ENCODE measurements at places on chromosomes 16 and 17. TPM values are rescaled to one million over a fixed set of nuclear protein-coding genes. Genes with fewer than 3 reads are reported as not detected.

- DNase-seq = no peak
Measured at GRCh38 chr17:28536532-28537218, 15.7 kb downstream of the UNC119 start.

DNA sequence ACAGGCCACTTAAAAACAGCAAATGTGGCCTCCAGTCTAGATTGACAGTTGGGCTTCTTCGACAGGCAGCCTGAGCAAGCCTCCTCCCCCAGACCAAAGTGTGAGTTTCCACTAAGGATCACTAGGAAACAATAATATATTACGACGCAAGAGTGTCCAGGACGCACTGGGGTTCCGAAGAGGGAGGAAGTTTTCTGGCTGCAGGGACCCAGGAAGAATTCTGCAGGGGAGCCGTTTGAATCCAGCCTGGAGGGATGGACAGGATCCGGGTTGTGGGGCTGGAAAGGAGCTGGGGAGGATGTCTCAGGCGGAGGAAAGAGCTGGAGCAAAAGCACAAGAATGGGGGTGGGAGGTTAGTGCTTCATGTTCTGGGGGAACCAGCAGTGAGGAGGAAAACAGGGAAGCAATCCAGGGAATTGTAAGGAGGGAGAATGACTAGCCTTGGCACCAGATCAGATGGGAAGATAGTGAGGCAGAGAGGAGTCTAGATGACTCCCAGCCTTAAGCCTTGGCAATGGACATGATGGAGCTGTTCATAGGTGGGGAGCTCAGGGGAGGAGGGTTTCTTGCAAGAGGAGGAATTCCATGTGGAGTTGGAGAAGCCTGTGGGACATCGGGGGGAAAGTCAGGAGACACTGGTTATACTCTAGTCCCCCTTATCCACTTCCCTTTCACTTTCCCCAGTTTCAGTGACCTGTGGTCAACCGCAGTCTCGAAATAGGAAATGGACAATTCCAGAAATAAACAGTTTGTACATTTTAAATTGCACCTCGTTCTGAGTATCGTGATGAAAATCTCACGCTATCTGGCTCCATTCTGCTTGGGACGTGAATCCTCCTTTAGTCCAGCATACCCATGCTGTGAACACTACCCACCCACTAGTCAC, 26.6 kb downstream of the NGFR start:
- DNase-seq = no peak

- no peak for DNase-seq
Measured at GRCh38 chr16:68889508-68890150, 46.3 kb downstream of the TANGO6 start.

DNA sequence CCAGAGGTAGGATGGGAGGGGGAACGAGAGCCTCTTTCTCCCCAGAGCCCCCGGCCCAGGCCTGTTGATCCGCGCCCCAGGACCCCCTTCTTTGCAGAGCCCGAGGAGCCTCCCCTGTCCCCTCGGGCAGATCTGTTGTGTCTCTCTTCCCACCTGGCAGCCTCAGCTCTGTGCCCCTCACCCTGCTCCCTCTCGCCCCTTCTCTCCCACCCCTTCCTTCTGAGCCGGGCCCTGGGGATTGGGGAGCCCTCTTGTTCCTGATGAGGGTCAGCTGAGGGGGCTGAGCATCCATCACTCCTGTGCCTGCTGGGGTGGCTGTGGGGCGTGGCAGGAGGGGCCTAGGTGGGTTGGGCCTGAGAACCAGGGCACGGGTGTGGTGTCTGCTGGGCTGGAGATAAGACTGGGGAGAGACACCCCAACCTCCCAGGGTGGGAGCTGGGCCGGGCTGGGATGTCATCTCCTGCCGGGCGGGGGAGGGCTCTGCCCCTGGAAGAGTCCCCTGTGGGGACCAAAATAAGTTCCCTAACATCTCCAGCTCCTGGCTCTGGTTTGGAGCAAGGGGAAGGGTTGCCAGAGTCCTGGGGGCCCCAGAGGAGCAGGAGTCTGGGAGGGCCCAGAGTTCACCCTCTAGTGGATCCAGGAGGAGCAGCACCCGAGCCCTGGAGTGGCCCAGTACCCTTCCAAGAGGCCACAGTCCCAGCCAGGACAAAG, 65.4 kb downstream of the MRC2 start:
- DNase-seq = no peak

The EFCAB13 gene
- 10.1 TPM for total RNA-seq

DNA sequence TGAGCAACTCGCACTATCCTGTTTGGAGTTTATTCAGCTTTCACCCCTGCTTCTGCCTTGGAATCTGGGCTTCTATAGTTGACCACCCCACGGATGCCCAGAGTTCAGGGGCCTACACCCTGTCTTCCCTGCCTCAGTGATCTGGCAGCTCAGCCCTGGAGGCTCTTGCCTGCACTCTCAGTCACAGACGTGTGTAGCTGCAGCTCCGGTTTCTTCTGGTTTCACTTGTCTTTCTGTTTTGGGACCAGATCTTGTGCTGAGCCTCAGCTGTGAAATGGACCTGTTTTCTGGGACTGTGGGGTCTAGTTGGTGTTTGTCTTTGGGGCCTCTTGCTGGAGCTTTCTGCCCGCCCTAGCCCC, 5.8 kb downstream of the GPT2 start:
- DNase-seq = no peak

- DNase-seq = no peak
Measured at GRCh38 chr17:35372846-35373533, 431 bp downstream of the SLFN11 start.

- no peak for DNase-seq
Measured at GRCh38 chr16:1863681-1864460, 8.1 kb downstream of the MEIOB start.

The CLEC18C gene
- total RNA-seq = not detected

DNA sequence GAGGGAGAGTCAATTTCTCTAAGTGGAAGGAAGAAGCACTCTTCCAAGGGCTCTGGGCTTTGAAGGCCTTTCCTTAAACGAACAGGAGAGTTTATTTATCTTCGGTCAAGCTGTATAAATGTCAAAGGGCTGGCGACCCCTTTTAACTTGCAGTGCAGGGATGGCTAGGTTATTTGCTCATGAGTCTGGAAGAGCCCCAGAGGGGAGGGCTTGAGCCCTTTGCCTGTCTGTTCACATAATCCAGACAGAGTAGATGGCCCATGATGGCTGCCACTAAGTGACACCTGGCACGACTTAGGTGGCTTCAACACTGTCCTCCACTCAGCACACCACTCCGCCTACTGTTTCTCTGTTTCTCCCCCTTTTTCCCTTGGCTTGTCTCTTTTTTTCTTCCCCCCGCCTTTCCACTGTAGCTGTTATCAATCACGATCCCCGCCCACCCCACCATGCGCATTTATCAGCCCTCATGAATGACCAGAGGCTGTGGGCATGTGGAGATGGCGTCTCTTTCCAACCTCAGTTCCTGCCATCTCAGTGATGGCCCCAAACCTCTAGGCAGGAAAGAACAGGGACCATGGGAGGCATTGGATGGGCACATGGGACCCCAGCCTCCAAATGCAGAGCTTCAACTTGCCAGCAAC, 408.7 kb upstream of the TNRC6C start:
- DNase-seq = no peak

The ENPP7 gene
- total RNA-seq = not detected

GRCh38 chr16:65200857-65201256, 79.0 kb upstream of the CDH11 start:
- DNase-seq = no peak

GRCh38 chr16:72537664-72538063, 365.7 kb upstream of the PMFBP1 start:
- DNase-seq = no peak

GRCh38 chr17:78563189-78564145, 13.7 kb downstream of the DNAH17 start:
- DNase-seq = peak; percentile 64

DNA sequence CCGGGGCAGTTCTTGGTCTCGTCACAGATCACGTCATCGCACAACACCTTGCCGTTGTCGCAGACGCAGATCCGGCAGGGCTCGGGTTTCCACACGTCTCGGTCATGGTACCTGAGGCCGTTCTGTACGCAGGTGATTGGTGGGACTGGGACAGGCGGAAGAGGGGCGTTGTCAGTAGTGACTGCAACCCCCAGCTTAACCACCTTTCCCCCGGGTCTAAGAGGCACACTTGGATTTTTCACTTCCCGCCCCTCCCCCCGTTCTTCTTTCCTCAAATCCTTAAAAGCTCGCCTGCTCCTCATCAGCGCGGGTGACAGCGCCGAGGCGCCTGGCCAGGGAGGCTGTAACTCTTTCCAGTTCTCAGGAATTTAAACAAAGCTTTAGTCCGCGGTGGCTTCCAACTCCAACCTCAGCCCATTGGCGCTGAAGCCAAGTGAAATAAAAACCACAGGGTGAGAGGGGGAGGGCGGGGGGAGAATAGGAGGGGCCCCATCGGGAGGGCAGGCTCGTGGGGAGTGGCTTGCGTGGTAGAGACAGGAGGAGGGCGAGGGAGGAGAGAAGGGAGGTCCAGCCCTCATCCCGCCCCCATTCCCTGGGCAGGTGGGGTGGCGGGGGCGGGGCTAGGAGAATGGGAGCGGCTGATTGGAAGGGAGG, 1.5 kb downstream of the COL1A1 start:
- peak; percentile 94 for DNase-seq

- peak; percentile 70 for DNase-seq
Measured at GRCh38 chr16:86761111-86762031, 183.0 kb downstream of the FOXL1 start.

- peak; percentile 82 for DNase-seq
Measured at GRCh38 chr16:15996432-15997109, 47.2 kb downstream of the ABCC1 start.

DNA sequence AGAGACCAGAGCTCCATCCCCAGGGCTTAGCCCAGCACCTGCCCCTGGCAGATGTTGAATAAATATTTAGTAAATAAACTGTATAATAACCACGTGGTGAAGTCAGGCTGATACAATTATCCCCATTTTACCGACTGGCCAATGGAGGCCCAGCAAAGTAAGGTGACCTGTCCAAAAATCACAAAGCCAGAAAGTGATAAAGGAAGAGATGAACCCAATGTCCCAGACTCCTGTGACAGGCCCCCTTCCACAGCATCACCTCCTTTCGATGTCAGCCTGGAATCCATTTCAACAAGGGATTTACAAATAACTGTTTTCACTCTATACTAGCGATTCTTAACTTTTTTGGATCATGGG, 5.5 kb downstream of the TVP23A start:
- no peak for DNase-seq

GRCh38 chr16:50671644-50672260, 9.4 kb downstream of the SNX20 start:
- no peak for DNase-seq

The NPTX1 gene
- total RNA-seq = not detected

The C17orf67 gene
- 0.51 TPM for total RNA-seq

The CCL3 gene
- total RNA-seq = 1.0 TPM

The TCAP gene
- total RNA-seq = 3,380 TPM

The LUC7L3 gene
- total RNA-seq = 19.6 TPM

- peak; percentile 76 for DNase-seq
Measured at GRCh38 chr17:17206124-17206912, at the start of gene PLD6. PLD6 (minus strand) TSS chr17:17206333; CDS start chr17:17206286, 47 bp downstream.

- DNase-seq = peak; percentile 98
Measured at GRCh38 chr17:57892820-57893595, 43.2 kb upstream of the MRPS23 start.

- no peak for DNase-seq
Measured at GRCh38 chr17:65035191-65035590, 21.3 kb downstream of the GNA13 start.

- no peak for DNase-seq
Measured at GRCh38 chr16:86549076-86549892, 5.8 kb downstream of the MTHFSD start.

The LDHD gene
- total RNA-seq = 65.6 TPM

The TEKT5 gene
- total RNA-seq = not detected

- no peak for DNase-seq
Measured at GRCh38 chr17:7107012-7107754, 7.4 kb downstream of the ASGR2 start.

DNA sequence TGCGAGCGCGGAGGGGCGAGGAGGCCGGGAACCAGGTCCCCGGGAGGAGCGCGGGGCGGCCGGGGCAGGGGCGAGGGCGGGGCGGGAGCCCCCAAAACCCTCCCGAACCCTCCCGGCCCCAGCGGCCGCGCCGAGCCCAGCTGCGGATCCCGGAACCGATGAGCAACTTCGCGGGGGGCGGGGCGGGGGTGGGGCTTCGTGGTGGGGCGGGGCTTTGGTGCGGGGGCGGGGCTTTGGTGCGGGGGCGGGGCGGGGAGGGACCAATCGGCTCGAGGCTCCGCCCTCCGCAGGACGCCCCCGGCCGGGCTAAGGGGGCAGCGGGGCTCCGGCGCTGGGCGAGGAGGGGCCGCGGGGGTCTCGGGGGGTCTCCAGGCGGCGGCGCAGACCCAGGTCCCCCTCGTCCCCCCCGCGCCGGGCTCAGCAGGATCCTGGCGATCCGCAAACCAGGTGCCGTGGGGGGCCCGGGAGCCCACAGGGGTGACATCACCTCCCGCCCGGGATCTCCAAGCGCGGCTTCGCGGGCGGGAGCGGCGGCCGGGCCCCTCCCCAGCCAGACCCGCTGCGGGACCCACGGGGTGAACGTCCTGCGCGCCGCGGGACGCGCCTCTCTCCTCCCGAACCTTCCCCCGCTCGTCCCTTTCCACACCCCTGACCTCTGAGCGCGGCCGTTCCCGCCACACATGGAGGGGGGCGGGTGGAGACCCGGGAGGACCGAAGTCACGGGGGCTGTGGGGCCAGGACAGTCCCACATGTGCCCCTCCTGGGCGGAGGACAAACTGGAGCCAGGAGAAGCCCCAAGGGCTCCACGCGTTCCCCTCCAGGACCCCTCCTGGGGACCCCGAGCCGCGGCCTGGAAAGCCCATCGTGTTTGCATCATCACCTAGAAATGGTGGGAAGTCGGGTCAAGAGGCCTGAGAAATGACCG, at the start of gene ABR:
ABR (minus strand) TSS at position 164 of the 925 bp plus-strand sequence. CDS start 254 bp downstream, outside the sequence.
- DNase-seq = no peak

The CCNF gene
- 1.4 TPM for total RNA-seq

The RNF43 gene
- 5.5 TPM for total RNA-seq

- DNase-seq = no peak
Measured at GRCh38 chr16:58127033-58127556, 2.1 kb downstream of the CFAP20 start.

GRCh38 chr17:38619937-38620550, 14.3 kb upstream of the SRCIN1 start:
- no peak for DNase-seq

- DNase-seq = no peak
Measured at GRCh38 chr17:29956225-29956624, 14.8 kb downstream of the EFCAB5 start.

- no peak for DNase-seq
Measured at GRCh38 chr16:31298958-31299357, 39.2 kb downstream of the ITGAM start.

DNA sequence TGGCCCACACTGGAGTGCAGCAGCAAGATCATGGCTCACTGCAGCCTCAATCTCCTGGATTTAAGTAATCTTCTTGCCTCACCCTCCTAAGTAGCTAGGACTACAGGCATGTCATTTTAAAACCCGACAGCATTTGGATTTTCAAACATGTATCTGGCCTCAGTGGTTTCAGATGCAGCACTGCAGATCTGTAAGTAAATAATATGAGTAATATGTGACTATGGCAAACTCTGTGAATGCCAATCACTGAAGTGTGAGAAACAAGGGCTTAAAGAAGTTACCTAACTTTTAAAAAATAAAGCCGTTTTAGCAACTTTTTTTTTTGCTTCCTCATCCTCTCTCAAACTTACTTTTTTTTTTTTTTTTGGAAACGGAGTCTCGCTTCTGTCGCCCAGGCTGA, 11.9 kb downstream of the CEP20 start:
- DNase-seq = no peak

All from right atrium auricular region (tissue), 2 donors.